Left renal pelvis (tissue), 4 donors: ENCODE measurements at places on chromosomes 16 and 17.

DNA sequence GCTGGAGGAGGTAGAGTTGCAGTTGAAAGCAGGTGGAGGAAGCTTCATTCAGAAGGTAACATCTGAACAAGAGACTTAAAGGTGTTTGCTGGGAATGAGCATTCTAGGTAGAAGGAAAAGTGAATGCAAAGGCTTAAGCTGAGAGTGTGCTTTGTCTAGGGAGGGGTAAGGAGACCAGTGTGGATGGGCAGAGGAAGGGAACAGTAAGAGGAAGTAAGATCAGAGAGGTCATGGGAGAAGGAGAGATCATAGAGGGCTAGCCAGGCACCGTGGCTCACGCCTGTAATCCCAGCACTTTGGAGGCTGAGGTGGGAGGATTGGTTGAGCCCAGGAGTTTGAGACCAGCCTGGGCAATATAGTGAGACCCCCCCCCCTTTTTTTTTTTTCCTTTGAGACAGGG is 3.3 kb downstream of the STX4 start:
- no peak for DNase-seq

- DNase-seq = no peak
Observed at GRCh38 chr17:17455173-17455572, 21.6 kb upstream of the MED9 start.

GRCh38 chr17:77217566-77217965 is 76.8 kb downstream of the SEC14L1 start:
- no peak for DNase-seq

GRCh38 chr16:77920984-77921383 is 101.4 kb upstream of the CLEC3A start:
- DNase-seq = no peak

DNA sequence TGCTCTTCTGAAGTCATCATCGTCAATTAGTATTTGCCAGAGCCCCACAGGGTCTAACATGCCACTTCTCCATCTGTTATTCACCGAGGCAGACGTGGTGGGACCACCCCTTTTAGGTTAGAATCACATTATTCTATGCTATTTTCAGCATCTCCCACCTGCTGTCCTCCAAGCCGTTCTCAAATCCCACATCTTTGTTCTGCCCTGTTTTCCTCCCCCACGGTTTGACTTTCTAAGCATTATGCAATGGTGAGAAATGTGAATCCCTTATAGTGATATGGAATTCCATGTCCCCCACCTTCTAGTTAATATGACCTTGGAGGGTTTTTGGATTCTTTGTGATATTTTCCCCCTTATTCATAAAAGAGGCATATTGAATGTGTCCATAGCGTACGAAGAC is 634.1 kb upstream of the RBFOX1 start:
- no peak for DNase-seq

DNA sequence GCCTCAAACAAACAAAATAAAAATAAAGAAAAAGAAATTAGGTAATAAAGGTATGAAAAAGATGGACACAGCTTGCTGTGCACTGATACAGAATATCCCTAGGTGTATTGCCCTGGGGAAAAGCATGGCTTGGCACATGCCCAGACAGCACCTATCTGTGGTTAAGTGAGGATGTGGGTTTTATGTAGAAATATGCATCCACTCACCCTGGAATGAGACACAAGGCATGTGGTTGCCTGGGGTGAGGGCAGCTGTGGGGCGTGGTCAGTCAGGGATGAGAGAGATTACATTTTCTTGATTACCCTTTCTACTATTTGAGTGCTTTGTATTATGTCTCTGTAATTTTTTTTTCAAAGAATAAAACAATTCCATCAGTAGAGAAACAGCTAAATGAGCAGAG is 6.9 kb downstream of the PLLP start:
- no peak for DNase-seq

DNA sequence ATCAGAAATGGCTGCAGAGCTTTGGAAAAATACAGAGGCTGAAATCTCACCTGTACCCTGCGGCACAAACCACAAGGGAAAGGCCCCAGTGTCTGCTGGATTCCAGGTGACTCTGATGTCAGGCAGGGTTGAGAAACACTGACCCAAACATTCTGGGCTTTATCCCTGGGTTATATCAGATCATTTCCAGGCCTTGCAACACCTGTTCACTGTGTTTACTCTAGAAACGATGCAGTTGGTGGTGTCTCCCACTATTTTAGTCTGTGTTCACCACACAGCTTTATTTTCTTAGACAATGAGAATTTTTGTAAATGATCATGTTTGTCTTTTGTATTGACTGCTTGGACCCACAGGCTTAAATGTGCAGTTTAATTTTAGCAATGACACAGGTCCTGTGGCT is 151.5 kb upstream of the SDK2 start:
- DNase-seq = no peak

GRCh38 chr17:13353590-13353989 is 248.1 kb downstream of the HS3ST3A1 start:
- no peak for DNase-seq

DNA sequence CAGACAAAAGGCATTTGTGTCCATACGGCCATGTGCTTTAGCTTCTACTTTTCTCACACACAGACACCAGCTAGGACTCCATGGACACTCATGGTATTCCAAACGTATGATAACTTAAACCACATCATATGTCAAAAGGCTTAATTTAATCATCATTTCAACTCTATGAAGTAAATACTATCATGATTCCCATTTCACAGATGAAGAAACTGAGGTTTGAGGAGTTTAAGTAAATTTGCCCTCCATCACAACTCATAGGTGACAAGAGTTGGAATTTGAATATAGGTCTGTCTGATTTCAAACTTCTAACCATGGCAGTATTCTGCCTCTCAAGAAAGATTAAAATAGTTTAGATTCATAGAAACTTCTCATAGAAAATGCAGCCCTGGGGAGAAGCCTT is 43.8 kb downstream of the CMC2 start:
- no peak for DNase-seq

- DNase-seq = no peak
Observed at GRCh38 chr16:88672776-88673175, 9.9 kb upstream of the MVD start.

DNA sequence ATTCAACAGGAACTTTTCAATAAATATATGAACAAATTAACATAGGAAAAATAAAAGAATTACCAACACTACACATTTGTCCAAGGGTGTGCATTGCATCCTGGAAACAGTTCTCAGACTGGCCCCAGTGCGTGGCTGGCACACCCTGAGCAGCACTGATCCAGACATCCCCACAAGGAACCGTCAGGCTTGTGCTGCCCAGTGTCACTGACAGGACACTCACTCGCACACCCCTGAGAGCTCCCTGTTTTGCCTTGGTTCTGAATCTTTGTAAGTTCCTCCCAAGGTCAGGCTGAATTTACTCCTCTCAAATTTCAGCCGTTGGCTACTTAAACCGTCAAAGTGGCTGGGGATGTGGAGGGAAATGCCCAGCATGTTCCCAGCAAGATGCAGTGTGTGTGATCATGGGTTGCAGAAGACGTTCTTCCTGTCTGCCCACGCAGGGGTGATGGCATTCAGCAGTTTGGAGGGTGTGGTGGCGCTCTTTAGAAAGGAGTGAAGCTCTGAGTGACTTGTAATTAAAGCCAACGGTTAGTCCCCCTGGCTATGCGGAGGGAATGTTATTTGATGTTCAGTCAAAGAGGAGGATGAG is 1.7 kb downstream of the MT2A start:
- DNase-seq = no peak

- no peak for DNase-seq
Observed at GRCh38 chr17:80969030-80969673, 22.5 kb upstream of the CHMP6 start.

- no peak for DNase-seq
Observed at GRCh38 chr17:51512220-51512907, 252.0 kb downstream of the UTP18 start.

GRCh38 chr16:48047720-48048119 is 108.1 kb downstream of the ABCC12 start:
- DNase-seq = no peak

DNA sequence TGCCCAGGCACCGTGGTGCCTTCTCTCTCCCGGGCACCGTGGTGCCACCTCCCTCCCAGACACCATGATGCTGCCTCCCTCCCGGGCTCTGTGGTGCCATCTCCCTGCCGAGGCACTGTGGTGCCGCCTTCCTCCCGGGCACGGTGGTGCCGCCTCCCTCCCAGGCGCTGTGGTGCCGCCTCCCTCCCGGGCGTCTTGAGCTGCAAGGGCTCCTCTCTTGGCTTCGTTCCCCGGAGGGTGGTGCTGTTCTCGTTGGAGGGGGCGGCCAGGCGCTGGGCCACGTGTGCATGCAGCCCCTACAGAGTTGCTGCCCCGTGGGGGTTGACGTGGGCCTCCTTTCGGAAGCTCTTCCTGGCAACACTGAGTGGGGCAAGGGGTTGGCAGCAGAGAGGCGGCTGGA is 8.2 kb downstream of the CENPX start:
- no peak for DNase-seq

DNA sequence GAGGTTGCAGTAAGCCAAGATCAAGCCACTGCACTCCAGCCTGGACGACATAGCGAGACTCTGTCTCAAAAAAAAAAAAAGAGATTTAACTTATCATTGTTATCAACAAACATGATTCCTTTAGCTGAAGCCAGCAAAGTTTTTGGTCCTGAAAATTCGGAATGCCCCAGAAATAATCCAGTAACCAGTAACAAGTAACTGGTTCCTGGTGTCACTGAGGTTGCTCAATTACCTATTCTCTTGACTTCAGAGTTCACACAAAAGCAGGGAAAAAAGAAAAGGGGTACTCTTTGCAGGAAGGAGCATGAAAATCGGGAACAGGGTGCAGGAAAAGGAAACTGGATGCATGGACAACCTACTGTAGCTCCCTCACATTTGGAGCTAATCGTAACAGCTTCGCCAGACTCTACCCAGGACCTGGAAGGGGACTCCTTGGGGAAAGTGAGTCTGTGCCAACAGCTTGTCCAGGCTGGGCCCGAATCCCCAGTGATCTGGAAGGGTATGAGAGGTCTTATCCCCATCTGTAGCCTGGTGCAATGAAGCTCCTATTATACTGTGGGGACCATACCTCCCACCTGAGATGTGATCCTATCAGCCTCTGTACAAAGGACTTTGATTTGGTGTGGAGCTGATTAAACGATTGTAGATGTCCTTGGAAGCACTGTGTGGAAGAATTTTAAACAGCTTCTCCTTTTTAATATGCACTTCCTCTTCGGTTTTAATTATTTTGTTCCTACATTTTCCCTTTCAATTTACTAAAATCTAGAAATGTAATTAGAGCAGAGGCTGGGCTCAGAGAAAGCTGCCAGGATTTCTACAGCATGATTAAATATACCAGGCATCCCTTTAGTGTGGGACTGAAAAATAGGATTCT is 3.4 kb upstream of the SPOP start:
- DNase-seq = no peak

- DNase-seq = no peak
Observed at GRCh38 chr17:57485566-57485865, 229.2 kb downstream of the MSI2 start.

- DNase-seq = no peak
Observed at GRCh38 chr16:30778549-30779244, 8.3 kb downstream of the ZNF629 start.
